ENCODE measurements at places on chromosomes 1 and 21.

DNA sequence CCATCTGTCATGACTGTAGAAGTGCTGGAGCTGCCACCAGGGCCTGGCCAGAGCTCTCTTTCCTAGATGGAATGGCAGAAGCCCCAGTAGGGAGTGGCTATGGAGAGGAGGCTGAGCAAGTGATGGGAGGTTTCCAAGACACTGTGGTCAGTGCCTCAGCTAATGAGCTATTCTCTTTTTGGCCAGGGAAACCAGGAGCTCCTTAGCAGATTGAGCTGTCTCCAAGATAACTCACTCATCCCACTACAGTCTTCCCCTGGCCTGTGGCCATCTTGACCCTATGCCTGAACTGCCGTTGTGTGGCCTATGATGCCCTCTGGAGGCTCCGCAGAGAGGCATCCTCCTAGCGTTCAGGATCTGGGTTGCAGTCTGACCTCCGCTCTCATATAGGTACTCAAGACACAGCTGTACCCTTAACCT, 60.5 kb downstream of the ERI3 start:
- DNase-seq, result no peak

DNA sequence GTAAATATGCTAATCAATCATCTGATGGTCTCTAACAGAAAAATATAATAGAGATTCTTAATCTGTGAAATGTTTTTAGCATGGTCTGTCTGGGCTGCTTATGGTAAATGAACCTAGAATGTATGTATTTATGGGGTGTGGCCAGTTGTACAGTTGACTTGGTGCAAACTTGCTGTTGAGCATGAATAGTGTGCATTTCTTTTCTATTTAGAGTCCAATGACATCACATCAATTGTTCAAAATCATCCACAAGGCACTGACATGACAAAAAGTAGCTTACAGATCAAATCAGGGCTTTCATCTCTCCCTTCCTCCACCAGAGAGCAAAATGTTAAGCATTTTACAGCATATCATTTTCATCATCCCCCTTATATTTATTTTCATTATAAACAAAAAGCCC, 1010.3 kb downstream of the KCNT2 start:
- no peak for DNase-seq

DNA sequence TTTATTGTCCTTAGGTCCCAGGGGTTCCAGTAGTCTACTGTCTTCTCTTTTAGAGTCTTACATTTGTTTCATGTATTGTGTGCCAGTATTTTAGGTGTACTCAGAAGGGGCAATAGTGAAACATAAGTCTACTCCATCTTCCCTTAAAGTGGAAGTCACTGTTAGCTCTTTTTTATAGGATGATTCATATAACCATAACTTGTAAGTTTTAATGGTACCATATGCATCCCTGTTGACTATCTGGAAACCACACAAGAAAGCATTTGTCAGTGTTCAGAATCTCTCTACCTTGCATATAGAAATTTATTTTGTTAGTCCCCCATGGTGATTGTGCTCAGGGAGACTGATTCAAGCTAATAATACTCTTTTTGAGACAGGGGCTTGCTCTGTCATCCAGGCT, 149.9 kb downstream of the HS2ST1 start:
- no peak for DNase-seq

- DNase-seq, result no peak
Observed at GRCh38 chr1:221991221-221991620, 249.3 kb upstream of the DUSP10 start.

Measured in breast epithelium (tissue), 4 donors.